ENCODE measurements at places on chromosomes 11 and 22. TPM values are rescaled to one million over a fixed set of nuclear protein-coding genes. Genes with fewer than 3 reads are reported as not detected.

DNA sequence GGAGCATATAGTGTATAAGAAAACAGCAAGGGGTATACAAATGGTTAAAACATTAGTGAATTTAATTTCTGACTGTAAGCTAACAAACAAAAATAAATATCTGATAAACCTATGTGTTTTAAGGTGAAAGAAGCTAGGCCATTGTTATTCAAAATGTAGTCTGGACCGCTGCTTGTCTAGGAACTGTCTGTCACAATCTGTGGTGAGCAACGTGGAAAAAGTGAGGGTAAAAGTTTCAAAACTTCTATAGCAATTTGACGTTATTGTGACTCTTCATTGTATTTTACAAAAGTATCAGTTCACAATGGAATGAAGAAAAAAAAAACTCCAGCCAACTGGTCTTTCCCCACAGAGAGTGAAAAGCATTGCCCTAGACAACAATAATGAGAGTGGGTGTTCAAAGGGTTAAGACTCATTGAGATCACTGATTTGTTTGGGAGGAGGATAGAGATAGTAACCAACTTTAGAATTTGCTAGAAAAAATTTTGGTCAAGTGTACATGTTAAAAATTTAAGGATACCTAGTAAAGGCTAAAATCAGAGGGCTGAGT lies 79.1 kb downstream of the UVRAG start:
- H3K27me3 ChIP-seq: no peaks in the 10 kb centered on the region
- peak; percentile 8 for DNase-seq
- H3K4me1 ChIP-seq: peaks cover 31% of the 10 kb centered on the region
- no peaks in the 10 kb centered on the region for H3K36me3 ChIP-seq

Gene TIGD3
- total RNA-seq: 1.3 TPM

Gene OR52H1
- not detected for total RNA-seq

GRCh38 chr11:88320149-88320559 lies 17.4 kb downstream of the CTSC start:
- H3K27ac ChIP-seq: no peak overlapping the region
- H3K36me3 ChIP-seq: peaks cover 30% of the 10 kb centered on the region
- no peak overlapping the region for H3K4me3 ChIP-seq
- H3K27me3 ChIP-seq: no peaks in the 10 kb centered on the region
- no peak for DNase-seq
